ENCODE measurements at places on chromosomes 11 and 22.

GRCh38 chr11:23856654-23857053, 640.2 kb upstream of the LUZP2 start:
- DNase-seq = no peak

- DNase-seq = no peak
Observed at GRCh38 chr11:20105427-20105826, 54.8 kb downstream of the DBX1 start.

DNA sequence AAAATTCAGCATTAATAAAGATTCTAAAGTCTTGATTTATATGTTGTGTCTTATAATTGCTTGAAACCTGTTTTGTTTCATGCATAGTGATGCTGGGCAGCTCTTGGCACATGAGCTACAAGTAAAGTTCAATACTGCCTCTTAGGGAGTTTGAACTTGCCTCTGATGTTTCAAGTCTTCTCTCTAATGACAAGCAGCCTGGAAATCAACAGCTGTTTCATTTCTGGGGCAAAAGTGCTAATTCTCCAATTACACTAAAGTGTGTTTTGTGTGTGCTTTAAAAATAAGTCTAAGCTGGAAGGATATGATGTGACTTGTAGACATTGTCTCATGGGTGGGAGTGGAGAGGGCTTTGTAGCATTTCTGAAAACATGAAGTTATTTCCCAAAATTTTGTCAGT, 23.7 kb upstream of the SESN3 start:
- DNase-seq = no peak

GRCh38 chr22:43923631-43924464, at the start of gene PNPLA3:
TSS of gene PNPLA3 (plus strand) at chr22:43923805. CDS start at chr22:43923912, 107 bp downstream.
- DNase-seq = peak; percentile 45

- no peak for DNase-seq
Observed at GRCh38 chr11:118687906-118688305, 8.5 kb upstream of the TREH start.

GRCh38 chr11:66335531-66336233, 552 bp downstream of the RIN1 start:
- DNase-seq = peak; percentile 47

All from RCC 7860 (cell line).